ENCODE measurements at places on chromosomes 1 and 21. TPM values are rescaled to one million over a fixed set of nuclear protein-coding genes. Genes with fewer than 3 reads are reported as not detected.

The PDE9A gene
- 4.5 TPM for total RNA-seq

The CATSPERE gene
- total RNA-seq = 2.1 TPM

The LHX8 gene
- not detected for total RNA-seq

The CTSK gene
- total RNA-seq = 51.6 TPM

The OR2L8 gene
- total RNA-seq = not detected

The LAPTM5 gene
- total RNA-seq = 16.8 TPM

The RPTN gene
- not detected for total RNA-seq

The NBPF4 gene
- total RNA-seq = not detected

The TMIGD3 gene
- 1.1 TPM for total RNA-seq

The MYOG gene
- not detected for total RNA-seq

The FAM167B gene
- total RNA-seq = 2.6 TPM

The C4BPA gene
- total RNA-seq = 3.5 TPM

The CFHR1 gene
- total RNA-seq = not detected

The C1orf87 gene
- total RNA-seq = not detected

The DNAJC8 gene
- 79.6 TPM for total RNA-seq

The TDRD5 gene
- total RNA-seq = not detected

The RXRG gene
- total RNA-seq = 1.4 TPM

The LYPD8 gene
- total RNA-seq = not detected

The MAGI3 gene
- 13.4 TPM for total RNA-seq

The PPIAL4G gene
- total RNA-seq = not detected

The SRSF10 gene
- 99.1 TPM for total RNA-seq

The CELA2A gene
- not detected for total RNA-seq

The GART gene
- total RNA-seq = 61.2 TPM

The GPR52 gene
- 1.4 TPM for total RNA-seq

The ASCL5 gene
- total RNA-seq = not detected

The TSPEAR gene
- not detected for total RNA-seq

The HNRNPU gene
- total RNA-seq = 408 TPM

The RNU1-2 gene
- 6,201 TPM for total RNA-seq

The OR6K3 gene
- total RNA-seq = not detected

The MARK1 gene
- total RNA-seq = 2.3 TPM

The SPATA21 gene
- total RNA-seq = not detected
